ENCODE measurements at places on chromosomes 2 and 18.

DNA sequence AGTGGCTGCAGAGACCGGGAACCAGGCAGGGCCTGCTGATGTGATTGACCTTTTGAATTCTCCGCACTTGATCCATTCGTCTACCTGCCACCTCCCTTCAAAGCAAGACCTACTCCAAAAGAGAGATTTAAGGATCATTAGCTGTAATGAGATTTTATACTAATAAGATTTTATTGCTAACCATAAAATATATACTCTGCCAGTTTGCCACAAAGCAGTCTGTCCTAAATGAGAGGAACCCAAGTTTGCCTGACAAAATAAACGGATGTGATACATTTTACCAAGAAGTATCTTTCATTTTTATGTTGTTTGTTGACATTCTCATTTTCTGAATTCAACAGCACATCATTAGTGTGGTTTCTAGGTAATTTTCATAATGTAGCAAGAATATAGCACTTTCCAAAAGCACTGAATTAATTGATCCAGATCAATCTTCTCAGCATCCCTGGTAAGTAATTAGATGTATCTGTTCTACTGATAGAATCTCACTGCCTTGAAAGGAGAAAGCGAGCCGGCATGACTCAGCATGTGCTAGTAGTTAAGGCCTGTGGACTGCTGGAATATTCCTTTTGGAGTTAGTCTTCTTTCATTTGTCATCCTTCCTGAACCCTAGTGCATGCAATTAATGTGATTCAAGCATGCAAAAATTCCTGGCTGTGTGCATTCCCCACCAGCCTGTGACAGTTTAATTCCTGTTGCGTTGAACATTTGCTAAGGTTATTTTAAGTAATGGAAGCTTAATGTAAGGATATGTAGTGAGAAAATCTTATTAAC is 128.5 kb downstream of the ARL6IP6 start:
- no peak for DNase-seq

DNA sequence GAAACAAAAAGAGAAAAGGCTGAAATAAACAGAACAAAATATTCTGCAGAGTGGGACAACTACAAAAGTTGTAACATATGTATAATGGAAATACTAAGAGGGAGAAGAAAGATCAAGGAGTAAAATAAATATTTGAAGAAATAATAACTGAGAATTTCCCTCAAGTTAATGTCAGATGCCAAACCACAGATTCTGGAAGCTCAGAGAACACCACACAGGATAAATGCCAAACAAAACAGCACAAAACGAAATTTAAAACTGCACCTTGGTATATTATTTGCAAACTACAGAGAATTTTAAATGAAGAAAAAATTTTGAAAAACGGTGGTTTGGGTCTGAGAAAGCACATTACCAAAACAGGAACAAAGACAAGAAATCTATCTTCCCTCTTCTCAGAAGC is 1588.9 kb upstream of the TMEFF2 start:
- DNase-seq, result no peak

GRCh38 chr18:57807336-57808117 is 4.4 kb upstream of the ATP8B1 start:
- DNase-seq, result no peak

DNA sequence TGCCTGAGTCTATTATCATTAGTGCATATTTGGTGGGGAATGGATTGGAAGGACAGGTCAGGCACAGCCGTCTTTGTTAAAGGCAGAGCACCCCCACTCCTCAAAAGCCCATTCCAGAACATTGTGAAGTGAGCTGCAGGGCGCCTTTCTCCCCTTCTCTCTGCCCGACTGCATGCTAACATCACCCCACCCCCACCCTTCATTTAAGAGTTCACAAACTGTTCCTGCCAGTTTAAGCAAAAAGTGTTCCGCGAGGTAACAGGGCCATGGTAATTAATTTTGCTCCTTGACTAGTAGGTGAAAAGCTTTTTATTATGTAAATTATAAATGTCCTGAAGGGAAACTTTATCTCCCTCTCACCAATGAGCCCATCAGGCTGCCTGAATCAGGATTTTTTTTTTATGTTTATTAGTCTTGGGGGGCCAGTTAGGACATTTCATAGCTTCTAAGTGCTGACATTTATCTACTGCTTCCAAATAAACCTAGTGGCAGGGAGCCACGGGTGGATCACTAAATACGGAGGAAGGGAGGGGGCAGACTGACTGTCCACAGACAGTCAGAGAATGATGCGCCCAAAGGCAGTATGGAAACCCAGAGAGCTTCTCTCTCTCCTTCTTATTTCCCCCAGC is 99.4 kb downstream of the FTCDNL1 start:
- no peak for DNase-seq

DNA sequence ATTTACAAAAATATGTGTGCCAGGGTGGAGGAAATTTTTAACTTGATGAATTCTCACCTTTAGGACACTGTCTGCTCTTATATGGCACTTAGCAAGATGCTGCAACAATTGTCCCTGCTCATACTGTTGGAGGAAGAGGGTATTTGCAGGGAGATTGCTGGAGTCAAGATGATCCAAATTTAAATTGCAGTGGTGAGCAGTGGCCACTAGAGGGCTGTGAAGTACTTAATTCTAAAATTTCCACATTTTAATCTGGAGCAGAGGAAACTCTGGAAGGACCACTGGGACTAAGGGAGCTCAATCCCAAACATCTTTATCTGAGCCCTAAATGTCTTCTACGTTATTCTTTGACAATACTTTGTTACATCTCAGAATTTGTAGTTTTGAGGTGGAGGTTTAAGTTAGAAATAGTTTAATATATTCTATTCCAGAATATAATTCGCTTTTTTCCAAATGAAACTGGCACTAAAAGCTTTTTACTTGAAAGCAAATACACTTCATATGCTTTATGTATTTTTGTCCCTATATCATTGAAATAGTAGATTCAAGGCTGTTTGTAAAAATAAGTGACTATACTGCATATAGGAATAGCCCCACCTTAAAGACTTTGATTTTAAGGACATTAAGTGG is 33.0 kb upstream of the PTH2R start:
- DNase-seq, result no peak

- no peak for DNase-seq
Observed at GRCh38 chr2:88855620-88856408, 164.3 kb downstream of the RPIA start.

DNA sequence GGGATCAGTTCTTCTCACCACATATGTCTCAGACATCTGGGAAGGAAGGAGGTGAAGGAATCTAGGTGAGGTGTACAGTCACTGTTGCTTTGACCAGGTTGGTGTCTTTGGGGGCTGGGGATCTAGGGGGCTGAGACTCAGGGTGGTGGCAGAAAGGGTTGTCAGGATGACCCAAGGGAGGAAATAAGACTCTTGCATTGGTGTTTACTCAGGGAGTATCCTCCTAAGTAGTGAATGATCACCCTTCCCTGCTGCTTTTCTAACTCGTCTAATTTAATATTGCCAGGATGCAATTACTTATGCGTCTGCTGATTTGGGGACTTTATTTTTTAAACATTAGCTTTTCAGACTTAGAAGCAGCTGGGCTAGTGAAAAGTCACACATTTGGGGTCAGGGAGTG is 127.8 kb upstream of the SIX3 start:
- no peak for DNase-seq

DNA sequence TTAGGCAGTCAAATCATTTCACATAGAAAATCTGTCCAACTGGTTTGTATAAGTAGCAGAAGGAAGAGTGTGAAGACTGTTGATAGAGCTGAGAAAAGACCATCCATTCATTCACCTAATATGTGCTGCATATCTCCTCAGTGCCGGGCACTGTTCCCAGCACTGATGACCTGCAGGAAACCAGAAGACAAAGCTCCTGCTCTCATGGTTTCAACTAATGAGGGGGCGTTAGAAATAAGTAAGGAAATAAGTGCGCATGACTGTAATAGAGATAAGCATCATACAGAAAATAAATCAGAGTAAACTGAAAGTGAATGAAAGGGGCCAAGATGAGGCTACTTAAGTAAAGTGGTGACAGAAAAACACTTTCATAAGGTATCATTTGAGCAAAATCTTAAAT is 427.5 kb upstream of the CDH20 start:
- no peak for DNase-seq

GRCh38 chr2:69554981-69555380 is 88.6 kb downstream of the AAK1 start:
- DNase-seq, result no peak

DNA sequence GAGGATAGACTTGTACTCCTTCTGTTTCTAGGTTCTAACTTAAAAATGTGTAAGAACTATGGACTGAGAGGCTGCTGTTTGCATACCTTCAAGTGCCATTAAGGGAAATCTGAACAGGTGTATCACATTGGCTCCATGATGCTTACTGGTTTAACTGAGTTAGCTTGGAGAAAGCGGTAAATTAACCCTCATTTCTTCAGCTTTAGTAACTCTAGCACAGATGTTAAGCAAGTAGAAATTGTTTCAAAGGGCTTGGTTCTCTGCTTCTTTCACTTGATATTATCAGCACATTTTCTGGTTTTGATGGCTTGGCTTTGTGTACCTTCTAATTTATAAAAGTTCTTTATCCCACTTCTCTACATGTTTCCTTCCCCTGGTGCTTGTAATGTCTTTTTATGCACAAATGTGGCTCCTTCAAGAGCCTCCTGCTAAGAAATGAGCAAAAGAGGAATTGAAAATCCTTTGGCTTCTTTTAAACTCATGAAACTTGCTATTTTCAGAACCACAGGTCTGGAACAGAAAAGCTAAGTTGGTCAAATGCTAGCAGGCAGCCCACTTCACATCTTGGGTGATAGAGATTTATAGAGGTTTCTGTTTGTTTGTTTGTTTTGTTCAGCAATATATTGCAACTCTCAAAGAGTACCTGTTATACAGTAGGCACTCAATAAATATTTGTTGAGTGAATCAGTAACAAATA is 249.9 kb upstream of the THUMPD2 start:
- no peak for DNase-seq

DNA sequence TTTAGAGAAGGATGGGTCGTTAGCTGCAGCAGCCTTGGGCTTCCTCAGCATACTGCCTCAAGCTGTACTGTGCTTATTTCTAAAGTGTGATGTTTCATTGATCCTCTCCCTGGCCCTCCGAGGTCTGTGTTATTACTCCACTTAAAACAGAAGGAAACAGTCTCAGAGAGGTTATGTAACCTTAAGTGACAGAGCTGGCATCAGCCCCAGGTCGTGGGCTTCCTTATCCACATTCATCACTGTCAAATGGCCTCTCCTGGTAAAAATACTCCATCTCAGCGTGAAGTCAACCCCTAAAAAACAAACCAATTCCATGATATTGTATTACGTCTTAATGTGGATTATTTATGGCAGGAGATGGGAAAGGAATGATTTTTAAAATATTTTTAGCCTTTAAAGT is 153.3 kb upstream of the NOSTRIN start:
- no peak for DNase-seq

DNA sequence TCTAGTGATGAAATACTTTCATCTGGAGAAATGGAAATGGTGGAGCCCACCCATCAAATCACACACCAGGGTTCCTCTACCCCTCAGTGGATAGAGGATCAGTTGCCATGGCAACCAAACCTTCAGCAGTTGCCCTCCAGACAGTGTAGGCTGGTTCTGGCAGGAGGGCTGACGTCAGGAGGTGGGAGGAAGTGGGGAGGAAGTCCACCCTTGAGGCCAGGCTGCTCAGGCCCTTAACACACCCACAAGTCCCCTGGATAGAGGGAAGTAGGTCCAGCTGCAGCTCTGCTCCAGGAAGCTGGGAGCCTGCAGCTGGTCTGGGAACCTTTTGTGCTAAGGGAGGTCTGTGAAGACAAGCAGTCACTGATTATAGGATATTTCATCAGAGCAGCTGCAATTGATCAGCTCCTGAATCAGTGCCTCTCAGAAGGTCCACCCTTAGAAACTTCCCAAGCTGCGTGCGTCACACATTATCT is 186.6 kb downstream of the MTX2 start:
- no peak for DNase-seq

DNA sequence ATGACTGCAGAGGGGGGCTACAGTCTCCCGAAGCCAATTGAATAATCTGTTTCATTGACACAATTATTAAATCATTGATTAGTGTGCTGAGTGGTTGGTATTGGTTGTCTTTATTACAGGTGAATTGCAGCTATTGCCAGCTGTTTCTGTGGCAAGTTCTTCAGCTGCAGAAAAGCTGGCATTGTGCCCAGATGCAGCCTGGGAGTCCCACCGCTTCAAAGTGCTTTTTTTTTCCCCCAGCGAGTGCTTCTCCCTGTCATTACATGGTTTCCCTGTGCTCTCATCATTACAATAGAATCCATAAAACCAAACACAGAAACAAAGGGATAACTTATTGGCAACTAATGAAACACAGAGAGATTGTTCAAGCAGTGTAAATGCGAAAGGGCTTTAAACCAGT is 164.7 kb downstream of the GRB14 start:
- no peak for DNase-seq

DNA sequence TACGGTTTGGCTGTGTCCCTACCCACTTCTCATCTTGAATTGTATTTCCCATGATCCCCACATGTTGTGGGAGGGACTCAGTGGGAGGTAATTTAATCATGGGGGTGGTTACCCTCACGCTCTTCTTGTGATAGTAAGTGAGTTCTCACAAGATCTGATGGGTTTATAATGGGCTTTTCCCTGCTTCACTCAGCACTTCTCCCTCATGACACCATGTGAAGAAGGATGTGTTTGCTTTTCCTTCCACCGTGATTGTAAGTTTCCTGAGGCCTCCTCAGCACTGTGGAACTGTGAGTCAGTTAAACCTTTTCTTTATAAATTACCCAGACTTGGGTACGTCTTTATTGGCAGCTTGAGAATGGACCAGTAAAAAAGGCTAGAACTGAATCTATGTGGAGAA is 750.0 kb upstream of the ID2 start:
- no peak for DNase-seq

DNA sequence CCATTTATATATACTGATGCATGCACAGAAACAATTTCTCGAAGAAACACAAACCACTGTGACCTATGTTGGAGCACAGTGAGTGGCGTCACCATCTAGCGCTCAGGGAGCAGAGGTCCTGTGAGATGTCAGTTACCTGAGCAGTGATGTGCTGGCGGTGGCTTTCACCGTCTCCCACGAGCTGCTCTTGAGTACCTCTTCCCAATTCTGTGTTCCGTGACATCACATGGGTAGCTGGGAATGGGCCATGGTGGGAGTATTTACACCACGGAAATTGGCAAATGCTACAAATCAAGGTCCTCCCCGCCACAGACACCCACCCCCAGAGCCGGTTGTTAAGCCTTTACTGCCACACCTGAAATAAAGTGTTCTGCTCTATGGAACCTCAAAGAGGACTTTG is 24.4 kb downstream of the GBX2 start:
- DNase-seq, result no peak

Measured in activated CD8-positive, alpha-beta memory T cell treated with anti-CD3 and anti-CD28 coated beads for 1 hour (primary cell).